ENCODE measurements at places on chromosomes 1 and 21.

- DNase-seq = no peak
Measured at GRCh38 chr1:248102847-248103246, 7.9 kb downstream of the OR2L13 start.

DNA sequence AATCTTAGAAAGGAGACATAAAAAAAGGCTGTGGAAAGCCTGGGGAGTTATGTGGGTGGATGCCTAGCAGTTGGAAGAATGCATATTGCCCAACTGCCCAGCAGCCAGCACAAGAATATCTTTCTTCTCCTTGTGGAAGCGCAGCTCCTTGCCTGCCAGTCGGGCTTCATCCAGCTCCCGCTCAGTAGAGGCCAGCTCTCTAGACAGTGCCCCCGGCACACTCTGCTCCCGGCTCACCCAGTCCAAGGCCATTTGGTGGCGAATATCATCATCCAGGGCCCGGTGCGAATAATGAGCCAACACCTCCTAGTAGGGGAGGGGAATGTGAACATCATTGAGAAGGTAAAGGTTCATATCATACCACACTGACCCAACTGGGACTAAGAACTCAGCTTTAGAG, 9.0 kb upstream of the RBM8A start:
- no peak for DNase-seq

- DNase-seq = no peak
Measured at GRCh38 chr1:205170532-205171269, 40.8 kb downstream of the DSTYK start.

DNA sequence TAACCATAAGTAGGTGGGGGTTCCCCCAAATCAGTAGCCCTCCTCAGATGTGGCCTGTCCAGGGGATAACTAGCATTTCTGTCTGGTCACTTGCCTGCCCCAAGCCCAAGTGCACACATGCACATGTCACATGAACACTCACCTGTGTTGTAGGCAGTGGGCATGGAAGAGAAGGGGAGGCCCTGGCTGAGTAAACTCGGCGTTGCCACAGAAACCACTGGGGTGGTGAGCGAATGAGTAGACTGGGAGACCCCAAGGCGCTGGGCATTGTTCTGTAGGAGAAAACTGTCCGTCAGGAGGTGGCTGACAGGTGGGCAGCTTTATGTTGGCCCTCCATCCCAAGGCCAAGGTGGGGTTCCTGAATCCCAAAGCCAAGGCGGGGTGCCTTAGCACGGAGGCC, 25.6 kb downstream of the MEF2D start:
- no peak for DNase-seq

DNA sequence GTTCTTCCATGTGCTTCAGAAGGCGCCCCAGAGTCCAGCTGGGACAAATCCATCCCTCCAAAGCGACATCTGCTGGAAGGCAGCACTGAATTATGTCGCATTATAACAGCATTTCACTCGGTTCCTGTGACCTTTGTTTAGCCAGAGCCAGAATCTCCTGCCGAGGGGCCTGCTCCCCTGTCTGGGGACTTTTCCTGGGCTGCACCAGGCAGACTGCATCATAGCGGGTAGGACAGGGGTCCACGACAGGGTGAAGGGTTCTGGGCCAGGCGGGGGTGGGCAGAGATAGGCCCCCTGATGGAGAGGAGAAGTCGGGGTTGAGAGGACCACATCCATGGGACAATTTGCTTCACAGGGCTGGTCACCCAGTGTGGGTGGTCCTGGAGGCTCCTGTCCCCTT, 276.9 kb downstream of the MATN1 start:
- no peak for DNase-seq

GRCh38 chr1:247452447-247453039, 5.4 kb downstream of the OR2B11 start:
- DNase-seq = no peak

- DNase-seq = no peak
Measured at GRCh38 chr1:233440951-233441401, 113.5 kb downstream of the MAP3K21 start.
